ENCODE measurements at places on chromosomes 16 and 17. TPM values are rescaled to one million over a fixed set of nuclear protein-coding genes. Genes with fewer than 3 reads are reported as not detected.

The SPSB3 gene
- 37.5 TPM for total RNA-seq

The FAM117A gene
- 9.5 TPM for total RNA-seq

GRCh38 chr16:89352091-89352681 lies 134.7 kb downstream of the ZNF778 start:
- DNase-seq = no peak

DNA sequence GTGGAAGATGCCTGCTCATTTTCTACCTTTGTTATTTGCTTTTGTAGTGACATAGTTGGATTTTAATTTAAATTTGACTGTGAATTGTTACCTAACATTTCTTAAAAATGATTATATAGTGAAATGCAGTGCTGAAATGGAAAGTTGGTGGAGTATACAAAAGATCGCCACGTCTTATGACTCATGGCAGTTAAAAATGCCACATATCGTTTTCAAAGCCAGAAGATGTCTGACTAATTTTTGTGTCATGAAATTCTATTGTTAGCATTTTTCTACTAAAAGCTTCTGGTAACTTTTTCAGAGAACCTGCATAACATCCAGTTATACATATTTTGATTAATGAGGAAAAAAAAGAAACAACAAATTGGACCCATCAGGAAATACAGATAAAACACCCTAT lies 20.6 kb downstream of the MAP2K4 start:
- DNase-seq = no peak

- DNase-seq = no peak
These were observed 199.5 kb upstream of the PMFBP1 start for GRCh38 chr16:72371307-72372086.

GRCh38 chr16:11408216-11408615 lies 63.0 kb downstream of the RMI2 start:
- DNase-seq = peak; percentile 10

DNA sequence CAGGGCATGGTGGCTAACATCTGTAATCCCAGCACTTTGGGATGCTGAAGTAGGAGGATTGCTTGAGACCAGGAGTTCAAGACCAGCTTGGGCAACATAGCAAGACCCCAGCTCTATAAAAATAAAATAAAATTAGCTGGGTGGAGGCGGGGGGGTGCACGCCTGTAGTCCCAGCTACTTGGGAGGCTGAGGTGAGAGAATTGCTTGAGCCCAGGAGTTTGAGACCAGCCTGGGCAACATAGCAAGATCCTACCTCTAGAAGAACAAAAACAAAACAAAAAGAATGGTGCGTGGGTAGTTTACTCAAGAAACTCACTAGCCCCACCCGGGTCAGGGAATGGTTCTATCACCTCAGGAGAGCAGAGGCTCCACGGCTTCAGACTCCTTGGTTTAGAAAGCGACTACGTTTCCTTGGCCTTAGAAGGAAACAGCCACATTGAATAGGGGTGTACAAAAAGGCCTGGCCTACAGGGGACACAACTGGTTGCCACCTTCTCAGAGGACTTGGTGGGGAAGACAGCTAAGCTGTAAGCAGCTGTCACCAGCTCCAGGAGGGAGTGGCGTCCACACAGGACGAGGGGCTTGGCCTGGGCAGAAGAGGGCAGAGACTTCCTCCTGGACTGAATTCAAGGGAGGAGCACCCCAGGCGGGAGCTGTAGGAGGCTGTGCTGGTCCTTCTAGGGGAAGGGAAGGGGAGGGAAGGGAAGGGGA lies 716 bp downstream of the TK1 start:
- peak; percentile 62 for DNase-seq

GRCh38 chr17:42362245-42362961 lies 25.8 kb downstream of the STAT3 start:
- DNase-seq = no peak

- DNase-seq = no peak
These were observed 59.0 kb upstream of the MED9 start for GRCh38 chr17:17417718-17418181.
